Renal cortical epithelial cell (primary cell): ENCODE measurements at places on chromosomes 6 and 20.
A peak's percentile ranks its signal among the peaks of the same experiment; 100 is the strongest.

GRCh38 chr6:111723412-111723970, 117.8 kb upstream of the TRAF3IP2 start:
- DNase-seq, result no peak

GRCh38 chr6:11650025-11650696, 112.6 kb downstream of the TMEM170B start:
- DNase-seq, result peak; percentile 86

DNA sequence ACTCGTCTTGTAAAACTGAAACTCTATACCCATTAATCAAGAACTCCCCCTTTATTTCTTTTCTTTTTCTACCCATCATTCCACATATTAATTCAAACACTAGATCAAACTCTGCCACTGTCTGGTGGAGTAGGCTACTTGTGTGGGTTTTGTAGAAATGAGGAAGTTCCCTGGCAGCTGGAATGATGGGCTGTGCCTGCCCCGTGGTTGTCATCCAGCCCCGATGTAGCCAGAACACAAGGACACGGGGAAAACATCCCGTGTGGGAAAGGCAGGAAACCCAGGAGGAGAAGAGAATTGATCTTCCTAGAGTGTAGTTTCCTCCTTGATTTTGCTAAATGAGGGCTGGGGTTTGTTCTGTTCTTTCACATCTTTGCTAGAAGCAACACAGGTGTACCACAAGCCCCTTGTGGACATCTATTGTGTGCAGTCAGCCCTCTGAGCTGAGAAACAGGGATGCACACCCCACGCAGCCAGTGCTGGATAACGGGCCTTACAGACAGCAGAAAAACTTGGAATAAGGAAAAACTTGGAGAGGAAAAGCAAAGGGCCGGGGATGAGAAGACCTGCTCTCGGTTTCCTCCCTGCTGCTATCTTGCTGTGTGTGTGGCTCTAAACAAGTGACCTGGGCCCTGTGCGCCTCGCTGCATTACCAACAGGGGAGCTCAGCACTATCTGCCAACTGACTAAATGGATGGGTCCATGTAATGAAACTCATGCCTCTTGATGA, 88.0 kb downstream of the SCML4 start:
- no peak for DNase-seq

- no peak for DNase-seq
Measured at GRCh38 chr6:152034631-152035030, 227.1 kb downstream of the ESR1 start.
